ENCODE measurements at places on chromosomes 4 and X.

DNA sequence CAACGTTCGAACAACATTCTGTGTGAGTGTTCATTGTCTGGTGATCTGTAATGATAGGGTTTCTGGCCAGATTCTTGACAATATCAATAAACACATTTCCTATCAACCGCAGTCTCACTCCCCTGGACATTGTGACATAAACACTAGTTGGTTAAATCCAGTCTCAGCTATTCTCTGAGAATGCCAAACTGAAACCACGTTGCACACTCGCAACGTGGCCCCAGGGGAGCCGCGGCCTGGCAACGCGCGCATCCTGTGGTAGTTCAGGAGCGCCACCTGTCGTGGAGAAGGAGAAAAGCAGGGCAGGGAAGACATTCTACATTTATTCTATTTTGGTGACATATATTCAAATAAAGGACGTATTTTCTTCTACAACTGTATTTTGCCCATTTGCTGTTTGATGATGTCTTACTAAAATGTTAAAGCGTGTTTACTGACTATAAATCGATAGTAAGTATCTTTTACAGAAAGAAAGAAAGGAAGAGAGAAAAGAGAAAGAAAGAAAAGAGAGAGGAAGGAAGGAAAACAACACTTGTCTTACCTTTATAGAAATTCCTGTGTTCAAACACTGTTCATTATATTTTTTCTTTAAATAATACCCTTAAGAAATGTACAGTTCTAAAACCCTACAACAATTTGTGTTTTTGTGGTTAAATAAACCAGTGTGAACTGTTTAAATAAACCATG, 738.3 kb upstream of the FRG1 start:
- DNase-seq = peak; percentile 33

- DNase-seq = peak; percentile 2
These were observed 9.6 kb downstream of the BMP15 start for GRCh38 chrX:50920132-50920531.

DNA sequence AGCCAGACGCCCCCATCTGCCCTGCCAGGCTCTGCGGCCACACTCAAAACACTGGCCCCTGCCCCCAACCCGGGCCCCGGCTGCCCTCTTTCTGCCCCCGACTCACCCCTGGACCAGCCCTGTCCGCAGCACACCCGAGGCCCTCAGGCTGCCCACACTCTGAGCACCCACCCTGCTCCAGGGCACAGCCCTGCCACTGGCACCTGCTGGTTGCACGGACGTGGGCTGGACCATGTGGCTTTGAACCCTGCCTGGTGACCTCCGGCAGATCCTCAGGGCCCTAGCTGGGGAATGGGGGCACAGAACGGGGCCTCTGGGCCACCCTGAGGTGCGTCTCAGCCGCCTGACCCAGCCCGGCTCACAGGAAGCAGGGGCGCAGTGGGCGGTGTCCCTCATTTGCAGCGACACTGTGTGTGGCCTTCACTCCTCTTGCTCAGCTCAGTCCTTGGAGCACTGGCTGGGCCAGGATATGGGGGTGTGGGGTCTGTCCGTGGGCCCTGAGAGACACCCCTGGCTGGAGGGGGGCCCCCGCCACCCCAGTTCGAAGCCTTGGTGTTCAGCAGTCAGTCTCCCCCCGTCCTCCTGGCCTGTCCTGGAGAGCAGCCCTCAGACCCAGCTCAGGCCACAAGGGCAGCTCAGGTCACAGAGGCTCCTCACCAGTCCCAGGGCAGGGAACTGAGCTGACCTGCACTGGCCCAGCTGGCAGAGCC, 73.2 kb downstream of the FAM53A start:
- no peak for DNase-seq

GRCh38 chrX:19030805-19031204, 46.9 kb upstream of the PHKA2 start:
- DNase-seq = no peak

GRCh38 chrX:80014141-80014940, at the start of gene TBX22:
TBX22 (plus strand) TSS chrX:80014753; CDS start chrX:80022270, 7,517 bp downstream.
- no peak for DNase-seq

GRCh38 chr4:82500435-82501153, 61.2 kb downstream of the TMEM150C start:
- no peak for DNase-seq

DNA sequence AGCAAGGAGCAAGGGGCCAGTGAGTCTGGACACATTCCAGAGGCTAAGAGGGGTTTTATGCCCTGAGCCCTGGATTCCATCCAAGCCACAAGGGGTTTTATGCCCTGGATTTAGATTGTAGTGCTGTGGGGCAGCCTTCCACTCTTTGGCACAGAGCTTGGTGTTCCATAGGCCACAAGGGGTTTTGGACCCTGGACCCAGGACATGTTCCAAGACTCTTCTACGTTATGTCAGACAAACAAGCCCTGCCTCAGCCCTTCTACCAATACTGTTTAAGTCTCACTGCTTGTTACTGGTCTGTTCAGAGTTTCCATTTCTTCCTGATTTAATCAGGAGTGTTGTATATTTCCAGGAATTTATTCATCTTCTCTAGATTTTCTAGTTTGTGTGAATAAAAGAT, 12.8 kb upstream of the SCARB2 start:
- DNase-seq = no peak

GRCh38 chrX:9659571-9660195, 106.0 kb downstream of the GPR143 start:
- no peak for DNase-seq

GRCh38 chr4:154877110-154877760, 96.2 kb downstream of the RBM46 start:
- peak; percentile 66 for DNase-seq

DNA sequence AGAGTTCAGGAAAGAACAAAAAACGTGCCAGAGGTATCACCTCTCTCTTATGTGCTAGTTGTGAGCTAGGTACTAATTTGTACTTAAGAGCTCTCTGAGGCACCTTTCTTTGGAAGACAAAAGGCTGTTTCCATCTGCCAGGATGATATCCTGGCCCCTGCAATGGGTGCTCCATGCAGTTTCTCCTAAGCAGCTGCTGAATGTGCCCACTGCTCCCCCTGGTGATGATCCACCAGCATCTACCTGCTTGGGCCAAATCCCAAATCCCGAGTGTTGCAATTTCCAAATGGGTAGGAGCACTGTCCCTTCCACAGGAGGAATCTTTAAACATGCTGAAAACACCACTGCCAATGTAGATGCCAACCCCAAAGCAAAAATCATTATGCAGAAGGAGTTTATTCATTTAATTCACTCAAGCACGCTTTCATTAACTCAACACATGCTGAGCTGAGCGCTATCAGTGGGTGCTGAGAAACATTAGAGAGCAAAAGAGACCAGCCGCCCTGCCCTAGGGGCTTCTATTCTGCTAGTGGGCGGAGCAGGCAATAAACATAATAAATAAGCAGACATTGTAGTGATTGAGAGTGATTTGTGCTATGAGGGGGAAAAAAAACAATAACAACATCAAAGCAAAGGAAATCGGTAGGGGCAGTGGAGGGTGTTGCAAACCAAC, 69.6 kb upstream of the C4orf50 start:
- peak; percentile 1 for DNase-seq

GRCh38 chr4:120290553-120290952, 223.9 kb upstream of the MAD2L1 start:
- no peak for DNase-seq

DNA sequence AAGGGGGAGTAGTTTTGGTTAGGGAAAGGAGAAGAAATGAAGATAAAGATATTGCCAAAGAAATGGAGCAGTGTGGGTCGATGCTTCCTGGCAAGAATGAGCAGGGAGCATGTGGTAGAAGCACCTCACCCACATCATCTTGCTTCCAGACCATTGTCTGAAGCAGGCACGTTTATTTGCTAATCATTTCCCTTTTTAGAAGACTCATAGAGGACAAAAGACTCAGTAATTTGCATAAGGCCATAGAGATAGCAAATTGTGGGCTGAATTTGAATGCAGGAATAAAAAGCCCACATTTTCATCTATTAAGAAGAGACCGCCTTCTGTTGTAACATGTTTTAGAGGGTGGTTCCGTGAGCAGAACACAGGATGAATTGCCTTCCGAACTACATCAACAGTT, 275.2 kb upstream of the FAT4 start:
- DNase-seq = no peak

GRCh38 chrX:6693051-6693450, 158.1 kb upstream of the VCX3A start:
- no peak for DNase-seq

GRCh38 chrX:46744009-46744408, 14.9 kb downstream of the SLC9A7 start:
- no peak for DNase-seq

- DNase-seq = no peak
These were observed 14.5 kb downstream of the WDFY3 start for GRCh38 chr4:84952004-84952403.

DNA sequence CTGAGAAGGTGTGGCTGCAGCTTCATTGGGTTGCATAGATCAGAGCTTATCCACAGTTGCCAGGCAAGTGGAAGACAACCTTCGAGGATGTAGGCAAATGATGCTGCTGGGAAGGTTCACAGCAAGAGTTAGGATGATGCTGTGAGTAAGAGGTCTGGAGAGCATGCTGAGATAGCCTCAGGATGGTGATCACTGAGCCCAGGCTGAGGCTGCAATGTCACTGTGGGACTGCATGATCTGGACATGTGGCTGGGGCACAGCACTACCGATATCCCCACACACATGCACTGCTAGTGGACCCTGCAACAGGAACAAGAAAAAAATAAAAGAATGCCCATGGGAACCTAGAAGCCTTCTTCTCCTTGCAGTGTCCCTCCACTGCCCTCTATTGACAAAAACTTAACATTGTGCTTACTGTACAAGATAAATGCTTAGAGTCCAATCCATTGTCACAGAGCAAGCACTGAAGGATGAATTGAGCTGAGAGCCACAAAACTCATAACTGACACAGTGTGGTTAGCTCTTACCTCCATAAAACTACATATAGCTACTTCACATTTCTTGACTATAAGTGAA, 105.6 kb downstream of the CNKSR2 start:
- peak; percentile 43 for DNase-seq

- no peak for DNase-seq
These were observed 49.4 kb upstream of the RASSF6 start for GRCh38 chr4:73669410-73670183.

DNA sequence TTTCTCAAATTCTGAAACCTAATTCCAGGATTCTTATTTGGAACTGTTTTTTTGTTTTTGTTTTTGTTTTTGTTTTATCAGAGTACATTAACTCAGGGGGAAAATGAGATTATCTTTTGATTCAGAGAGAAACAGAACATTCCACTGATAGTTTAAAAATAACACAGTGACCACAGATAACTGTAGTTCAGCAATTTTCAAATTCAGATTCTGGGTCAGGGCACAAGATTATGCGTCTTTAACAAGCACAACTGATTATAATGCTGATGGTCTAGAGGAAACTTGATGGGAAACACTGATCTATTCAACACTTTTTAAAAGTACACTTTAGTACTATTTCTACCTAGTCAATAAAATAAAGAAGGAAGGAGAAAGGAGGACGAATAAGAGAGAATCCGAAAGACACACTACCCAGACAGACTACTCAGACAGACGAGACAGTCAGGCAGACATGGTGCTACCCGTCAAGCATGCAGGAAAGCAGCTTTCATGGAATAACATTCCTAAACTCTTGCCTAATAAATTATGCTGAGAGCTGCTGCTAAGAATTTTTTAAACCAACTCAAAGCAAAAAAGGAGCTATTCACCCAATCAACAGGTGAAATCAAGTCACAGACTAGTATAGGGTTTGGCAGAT, 59.0 kb downstream of the APBB2 start:
- DNase-seq = no peak

DNA sequence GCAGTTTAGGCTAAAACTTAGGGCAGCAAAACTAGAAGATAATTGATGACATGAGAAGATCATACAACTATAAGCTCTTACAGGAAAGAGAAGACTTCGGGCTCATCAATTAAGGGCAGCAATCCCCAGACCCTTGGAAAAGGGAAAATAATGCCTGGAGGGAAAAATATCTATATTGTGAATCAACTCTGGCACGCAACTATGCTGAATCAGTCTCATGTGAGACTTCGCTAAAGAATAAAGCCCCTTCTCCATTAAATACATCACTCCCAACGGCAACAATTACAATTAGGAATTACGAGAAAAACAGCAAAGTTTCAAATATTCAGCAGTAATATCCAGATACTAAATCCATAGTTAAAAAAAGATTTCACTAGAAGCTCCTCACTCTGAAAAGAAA, 2016.8 kb upstream of the IGFBP7 start:
- DNase-seq = no peak

Data from hematopoietic multipotent progenitor cell treated with erythropoietin and hydrocortisone succinate and interleukin-3 and kit ligand, for 8 days (in vitro differentiated cells).